ENCODE measurements at places on chromosomes 2 and 18.

DNA sequence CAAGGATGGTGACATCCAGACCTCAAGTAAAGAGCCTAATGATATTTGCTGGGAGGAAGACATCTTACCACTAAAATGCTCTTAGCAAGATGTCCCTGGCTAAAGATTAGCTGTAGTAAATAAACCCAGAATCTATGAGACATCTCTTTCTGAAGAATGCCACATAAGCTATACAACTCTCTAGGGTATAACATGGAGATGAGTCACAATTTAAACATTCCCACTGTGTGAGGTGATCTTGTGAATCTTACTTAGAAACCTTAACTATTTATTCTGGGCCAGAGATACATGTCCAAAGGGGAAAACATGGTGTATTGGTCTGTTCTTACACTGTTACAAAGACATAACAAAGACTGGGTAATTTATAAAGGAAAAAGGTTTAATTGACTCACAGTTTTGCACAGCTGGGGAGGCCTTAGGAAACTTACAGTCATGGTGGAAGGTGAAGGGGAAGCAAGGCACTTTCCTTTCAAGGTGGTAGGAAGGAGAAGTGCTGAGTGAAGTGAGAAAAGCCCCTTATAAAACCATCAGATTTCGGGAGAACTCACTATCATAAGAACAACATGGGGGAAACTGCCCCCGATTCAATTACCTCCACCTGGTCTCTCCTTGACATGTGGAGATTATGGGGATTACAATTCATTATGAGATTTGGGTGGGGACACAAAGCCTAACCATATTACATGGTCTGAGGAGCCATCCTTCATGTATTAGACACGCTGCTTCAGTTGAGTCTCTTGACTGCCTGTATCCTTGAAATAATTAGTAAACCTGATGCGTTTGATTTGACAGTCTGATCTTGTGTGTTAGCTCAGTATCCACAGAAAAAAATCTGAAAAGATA is 17.1 kb downstream of the KRCC1 start:
- DNase-seq, result no peak

DNA sequence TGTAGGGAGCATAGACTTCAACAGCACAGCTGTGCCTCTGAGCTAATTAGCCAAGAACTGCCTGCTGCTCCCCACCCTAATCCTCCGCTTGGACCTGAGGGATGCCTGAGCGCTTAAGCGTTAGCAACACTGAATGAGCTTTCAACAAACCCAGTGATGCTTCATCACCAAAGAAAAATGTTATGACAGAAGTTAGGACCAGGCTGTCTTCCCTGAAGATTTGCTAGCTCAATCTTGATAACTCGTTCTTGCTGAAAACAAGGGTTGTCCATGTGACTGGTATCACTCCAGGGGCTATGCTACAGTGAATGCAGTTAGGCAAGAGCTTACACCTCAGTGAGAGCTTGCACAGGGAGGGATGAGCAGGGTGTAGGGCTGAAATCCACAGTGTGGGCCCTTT is 190.7 kb upstream of the SIX2 start:
- no peak for DNase-seq

- DNase-seq, result no peak
Observed at GRCh38 chr2:204074456-204074855, 137.9 kb downstream of the ICOS start.

- DNase-seq, result no peak
Observed at GRCh38 chr2:201707753-201708152, 9.3 kb upstream of the MPP4 start.

- no peak for DNase-seq
Observed at GRCh38 chr2:219128396-219128795, 32.2 kb downstream of the NHEJ1 start.

- no peak for DNase-seq
Observed at GRCh38 chr2:99619151-99619550, 129.3 kb upstream of the REV1 start.

- no peak for DNase-seq
Observed at GRCh38 chr2:201349601-201350000, 7.5 kb downstream of the FLACC1 start.

- no peak for DNase-seq
Observed at GRCh38 chr18:62957885-62958472, 242.6 kb downstream of the PHLPP1 start.

DNA sequence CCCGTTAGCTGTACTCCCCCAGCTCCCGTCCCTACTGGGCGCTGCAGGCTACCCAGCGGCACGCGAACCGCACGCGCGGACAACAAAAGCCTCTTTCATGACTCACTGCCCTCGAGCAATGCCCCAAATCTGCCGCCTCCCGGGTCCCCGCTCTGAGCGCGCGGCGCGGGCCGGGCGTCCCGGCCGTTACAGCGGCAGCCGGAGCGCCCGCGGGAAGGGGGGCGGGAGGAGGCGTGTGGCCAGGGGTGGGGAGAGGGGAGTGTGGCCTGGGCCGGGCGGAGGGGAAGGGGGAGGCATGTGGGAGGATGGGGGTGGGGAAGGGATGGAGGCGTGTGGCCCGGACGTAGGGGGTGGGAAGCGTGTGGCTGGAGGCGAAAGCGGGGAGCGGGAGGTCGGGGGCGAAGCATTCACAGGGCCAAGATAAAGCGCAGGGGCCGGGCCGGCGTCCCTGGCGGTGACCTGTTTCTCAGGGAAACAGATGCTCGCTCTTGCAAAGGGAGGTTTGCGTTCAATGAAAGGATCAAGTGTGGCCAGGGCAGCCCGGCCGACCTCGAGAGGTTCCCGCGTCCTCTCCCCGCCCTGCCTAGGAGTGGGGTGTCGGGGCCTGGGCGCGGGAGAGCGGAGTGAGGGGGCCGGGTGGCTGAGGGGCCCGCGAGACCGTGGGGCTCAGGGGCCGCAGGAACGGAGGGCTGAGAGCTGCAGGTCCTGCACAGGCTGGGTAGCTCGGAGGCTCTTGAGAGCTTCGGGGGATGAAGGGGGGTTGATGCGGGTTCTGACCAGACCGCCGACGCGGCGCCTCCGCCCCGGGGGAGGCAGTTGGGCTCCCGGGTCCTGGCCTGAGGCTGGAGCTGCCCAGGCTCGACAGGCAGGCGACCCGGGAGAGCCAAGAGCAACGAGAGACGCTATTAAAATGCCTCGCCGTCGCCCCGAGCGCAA is 3.5 kb upstream of the NEUROD1 start:
- no peak for DNase-seq

DNA sequence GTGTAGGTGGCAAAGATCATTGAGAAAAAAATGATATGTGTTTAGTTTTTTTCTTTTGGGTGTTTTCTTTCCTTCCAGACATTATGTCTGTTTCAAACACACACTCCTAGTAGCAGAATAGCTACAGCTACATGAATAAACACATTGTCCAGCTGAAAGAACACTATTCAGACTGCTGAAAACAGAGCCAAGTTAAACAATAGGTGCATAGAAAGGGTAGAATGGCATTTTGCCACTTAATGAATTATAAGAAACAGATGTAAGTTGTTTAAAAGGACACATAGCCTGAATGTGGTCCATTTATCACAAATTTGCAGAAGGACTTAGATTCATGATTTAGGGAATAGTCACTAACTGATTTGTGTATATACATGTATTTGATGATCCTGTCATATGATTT is 20.1 kb downstream of the CTLA4 start:
- DNase-seq, result no peak

DNA sequence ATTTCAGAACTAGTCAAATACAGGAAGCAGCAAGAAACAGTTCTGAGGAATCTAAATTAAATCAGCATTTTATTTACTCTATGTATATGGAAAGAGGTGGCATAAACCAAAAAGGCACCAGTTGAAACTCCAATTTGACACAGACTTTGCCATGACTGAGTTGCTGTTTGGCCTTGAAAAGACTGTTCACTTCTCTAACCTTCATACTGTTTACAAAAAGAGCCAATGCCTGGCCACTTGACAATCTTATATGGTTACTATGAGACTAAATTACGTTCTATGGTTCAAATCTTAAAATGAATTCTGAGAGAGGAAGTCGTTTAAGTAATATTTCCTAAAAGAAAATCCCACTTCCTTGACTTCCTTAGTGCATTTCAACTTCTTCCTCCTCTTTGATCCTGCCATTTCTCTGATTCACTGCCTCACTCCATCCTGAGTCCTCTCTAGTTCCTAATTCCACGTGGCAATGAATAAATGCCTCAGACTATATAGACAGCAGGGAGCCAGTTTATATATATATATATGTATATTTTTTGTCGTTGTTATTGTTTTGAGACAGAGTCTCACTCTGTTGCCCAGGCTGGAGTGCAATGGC is 13.2 kb downstream of the CEP76 start:
- DNase-seq, result no peak

GRCh38 chr18:75818383-75818782 is 390.9 kb upstream of the SMIM21 start:
- no peak for DNase-seq

- DNase-seq, result no peak
Observed at GRCh38 chr2:223503746-223504145, 98.4 kb downstream of the SCG2 start.

DNA sequence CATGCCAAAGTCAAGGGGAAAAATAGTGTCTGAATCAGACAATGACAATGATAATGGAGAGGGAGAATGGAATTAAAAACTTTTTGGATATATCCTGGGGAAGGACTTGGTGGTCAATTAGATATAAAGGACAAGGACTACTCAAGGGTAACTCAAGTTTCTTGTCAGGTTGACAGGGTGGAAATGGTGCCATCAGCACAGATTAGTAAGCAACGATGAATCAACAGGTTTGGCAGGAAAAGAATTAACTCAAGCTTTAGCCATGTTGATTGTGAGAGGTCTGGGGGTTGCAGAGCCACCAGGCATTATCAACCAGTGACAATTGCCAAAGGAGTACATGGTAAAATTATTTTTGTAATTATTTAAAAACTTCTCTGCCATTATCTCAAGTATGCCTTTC is 35.8 kb upstream of the SPATS2L start:
- no peak for DNase-seq

DNA sequence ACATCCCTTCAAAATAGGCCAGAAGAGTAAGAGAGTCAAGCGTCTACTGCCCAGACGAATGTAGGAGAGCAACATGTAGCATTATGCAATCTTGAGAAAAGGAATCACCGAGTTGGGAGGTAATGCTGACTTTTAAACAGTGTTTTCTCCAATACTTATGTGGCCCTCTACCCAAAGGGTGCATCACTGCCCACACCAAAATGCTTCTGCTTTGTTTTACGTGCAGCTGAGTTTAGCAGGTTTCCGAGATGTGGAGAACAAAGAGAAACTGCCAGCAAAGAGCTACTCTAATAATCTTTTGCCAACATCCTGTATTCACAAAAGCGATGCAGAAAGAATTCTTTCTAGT is 63.4 kb upstream of the ZEB2 start:
- DNase-seq, result no peak

DNA sequence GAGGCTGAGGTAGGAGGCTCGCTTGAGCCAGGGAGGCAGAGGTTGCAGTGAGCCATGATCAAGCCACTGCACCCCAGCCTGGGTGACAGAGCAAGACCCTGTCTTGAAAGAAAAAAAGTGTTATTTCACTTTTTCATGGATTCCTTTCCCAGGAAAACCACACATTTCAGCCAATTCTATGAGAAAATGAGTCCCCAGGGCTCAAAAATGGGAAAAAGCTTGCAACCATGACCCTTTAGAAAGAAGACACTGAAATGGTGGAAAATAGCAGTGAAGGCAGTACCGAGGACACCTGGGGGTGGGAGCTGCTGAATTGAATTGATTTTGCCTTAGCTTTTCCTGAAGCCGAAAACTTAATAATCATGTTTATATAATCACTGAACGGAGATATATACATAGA is 284.2 kb upstream of the HDAC4 start:
- DNase-seq, result no peak

- DNase-seq, result no peak
Observed at GRCh38 chr2:107007927-107008326, 122.0 kb upstream of the ST6GAL2 start.

DNA sequence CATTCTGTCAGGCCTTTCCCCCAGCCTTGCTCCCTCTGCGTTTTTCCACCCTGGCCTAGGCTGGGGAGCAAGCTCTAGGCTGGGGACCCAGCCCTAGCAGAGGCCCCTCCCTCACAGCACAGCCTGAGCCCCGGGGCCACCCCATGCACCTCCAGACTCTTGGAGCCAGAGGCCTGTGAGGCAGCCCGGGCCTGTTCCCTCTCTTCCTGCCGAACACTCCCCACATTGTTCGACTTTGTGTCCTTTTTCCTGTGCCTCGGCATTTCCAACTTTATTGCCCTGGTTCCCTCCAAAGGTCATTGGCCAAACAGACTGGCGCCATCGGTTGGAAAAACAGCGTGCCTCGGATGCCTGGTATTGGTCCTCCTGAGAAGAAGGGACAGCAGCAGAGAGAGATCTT is 79.7 kb downstream of the HS1BP3 start:
- DNase-seq, result no peak

DNA sequence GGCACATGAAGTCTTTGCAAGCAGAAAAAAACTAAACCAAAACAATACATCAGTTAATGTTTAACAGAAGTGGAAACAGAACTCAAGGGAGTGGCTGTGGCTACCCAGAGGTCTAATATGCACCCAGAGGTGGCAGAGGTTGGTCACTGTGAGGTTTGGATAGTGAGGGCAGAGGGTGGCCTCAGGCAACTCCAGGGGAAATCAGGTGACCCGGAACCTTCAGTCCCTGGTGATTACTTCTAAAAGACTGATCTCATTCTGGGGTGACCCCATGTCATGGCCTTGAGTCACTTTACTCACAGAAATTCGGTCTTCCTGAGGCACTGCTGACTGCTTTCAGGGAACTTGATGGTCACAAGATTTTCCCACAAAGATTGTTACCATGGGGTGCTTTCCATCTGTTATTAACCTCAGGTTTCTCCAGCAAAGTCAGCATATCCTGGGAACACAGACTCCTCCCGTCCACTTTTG is 99.4 kb downstream of the TMEM17 start:
- DNase-seq, result no peak

GRCh38 chr2:7559791-7560190 is 642.6 kb downstream of the RNF144A start:
- DNase-seq, result no peak

DNA sequence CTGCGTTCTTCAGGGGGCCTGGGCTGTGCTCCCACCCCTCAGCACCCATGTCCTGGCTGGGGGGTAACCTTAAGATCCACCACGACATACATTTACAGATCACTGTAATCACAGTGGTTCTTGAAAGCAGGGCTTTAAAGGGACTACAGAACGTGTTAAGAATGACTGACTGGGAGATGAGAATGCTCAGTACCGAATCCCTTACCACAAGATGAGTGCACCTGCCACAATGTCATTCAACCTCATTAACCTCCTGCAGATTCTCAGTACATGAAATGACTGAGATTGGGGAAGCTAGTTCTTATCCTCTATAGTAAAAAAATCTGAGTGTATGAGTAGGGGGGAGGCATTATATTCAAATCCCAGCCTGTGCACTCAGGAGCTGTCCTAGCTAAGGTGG is 10.5 kb upstream of the PIEZO2 start:
- DNase-seq, result no peak

DNA sequence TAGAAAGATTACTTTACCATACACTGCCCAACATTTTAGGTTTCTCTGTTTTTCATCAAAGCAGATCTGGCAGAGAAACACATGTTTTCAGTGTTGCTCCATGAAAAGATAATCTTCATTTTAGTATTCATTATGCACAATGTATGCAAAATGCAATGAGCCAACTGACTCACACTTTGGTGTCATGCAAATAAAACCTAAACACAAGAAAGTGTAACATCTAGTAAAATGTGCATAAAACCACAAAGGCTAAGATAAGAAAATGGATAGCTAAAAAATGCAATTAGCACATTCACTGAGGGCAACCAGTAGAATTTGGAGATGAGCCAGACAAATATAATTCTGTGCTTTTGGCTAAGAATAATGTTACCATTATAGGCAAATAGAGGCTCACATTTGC is 203.5 kb upstream of the UBE2E3 start:
- DNase-seq, result no peak
